ENCODE measurements at places on chromosomes 7 and 10.
A peak's percentile ranks its signal among the peaks of the same experiment; 100 is the strongest.

GRCh38 chr7:85356916-85357315 lies 170.1 kb upstream of the SEMA3D start:
- DNase-seq = no peak

GRCh38 chr7:24119852-24120251 lies 164.1 kb upstream of the NPY start:
- DNase-seq = no peak

DNA sequence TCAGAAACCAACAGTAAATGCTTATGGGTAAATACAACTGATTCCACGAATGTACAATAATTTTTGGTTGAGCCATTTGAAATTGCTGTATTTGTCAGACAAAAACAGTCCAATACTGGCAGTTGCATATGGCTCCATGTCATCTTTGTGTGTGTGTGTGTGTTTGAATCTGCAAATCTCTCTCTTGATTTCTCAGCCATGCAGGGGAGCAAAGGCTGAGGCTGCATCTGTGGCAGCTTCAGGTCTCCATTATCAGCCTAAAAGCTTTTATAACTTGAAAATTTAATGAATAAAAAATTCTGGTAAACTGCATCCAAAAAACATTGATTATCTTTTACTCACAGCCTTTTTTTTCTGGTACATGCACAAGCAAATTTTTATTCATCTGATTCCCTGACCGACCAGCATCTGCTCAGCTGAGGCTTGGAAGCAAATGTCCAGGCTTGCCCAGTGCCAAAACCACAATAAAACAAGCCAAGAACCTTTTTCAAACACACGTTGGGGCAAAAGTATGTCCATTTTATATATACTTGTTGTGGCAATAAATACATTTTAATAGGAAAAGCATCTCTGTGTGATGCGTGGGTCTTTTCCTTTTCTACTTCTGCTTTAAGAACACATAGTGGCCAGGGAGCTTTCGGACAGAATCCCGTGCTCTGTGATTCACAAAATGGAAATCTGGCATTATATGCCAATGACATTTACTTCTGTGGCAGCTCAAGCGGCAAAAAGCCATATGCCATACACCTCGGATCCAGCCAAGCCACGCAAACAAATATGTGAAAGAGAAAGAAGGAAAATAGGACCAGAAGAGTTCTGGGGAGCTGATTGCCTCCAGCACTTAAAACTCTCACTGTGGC lies 275.6 kb upstream of the AOAH start:
- no peak for DNase-seq

DNA sequence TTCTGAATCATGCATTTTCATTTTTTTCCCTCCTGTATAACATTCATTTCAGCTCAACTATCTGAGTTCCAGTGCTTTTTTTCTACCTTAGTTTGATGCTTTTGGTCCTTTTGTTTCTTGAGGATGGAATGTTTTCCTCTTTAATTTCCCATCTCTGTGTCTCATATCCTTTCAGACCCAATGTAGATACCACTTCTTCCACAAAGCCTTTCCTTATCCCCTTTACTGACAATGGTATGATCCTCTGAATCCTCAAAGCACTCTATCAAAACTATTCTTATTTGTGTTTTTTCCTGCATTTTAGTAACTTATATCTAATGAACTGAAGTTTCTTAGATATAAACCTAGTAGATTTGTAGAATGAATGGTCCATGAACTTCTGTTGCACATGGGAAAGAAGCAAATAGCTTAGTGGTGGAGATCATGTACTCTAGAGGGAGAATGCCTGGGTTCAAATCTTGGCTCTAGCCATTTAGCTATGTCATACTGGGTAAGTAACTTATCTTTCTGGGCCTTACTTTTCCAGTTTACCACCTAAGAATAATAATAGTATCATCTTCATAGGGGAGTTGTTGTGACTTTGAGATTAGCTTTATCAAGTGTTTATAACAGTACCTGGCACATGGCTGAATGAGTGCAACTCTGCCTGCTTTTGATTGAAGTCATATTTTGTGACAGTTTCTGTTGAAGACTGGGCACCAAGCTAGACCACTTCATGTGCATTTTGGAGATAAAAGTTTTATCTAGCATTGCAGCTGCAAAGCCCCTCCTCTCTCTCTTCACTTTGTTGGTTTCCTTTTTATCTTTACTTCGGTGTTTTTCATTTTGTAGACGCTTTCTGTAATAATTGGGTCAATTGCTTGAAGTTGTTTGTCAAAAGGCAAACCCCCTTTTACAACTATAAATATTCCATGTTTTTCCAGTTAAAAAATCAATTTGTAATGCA lies 18.5 kb downstream of the STAM start:
- DNase-seq = no peak

DNA sequence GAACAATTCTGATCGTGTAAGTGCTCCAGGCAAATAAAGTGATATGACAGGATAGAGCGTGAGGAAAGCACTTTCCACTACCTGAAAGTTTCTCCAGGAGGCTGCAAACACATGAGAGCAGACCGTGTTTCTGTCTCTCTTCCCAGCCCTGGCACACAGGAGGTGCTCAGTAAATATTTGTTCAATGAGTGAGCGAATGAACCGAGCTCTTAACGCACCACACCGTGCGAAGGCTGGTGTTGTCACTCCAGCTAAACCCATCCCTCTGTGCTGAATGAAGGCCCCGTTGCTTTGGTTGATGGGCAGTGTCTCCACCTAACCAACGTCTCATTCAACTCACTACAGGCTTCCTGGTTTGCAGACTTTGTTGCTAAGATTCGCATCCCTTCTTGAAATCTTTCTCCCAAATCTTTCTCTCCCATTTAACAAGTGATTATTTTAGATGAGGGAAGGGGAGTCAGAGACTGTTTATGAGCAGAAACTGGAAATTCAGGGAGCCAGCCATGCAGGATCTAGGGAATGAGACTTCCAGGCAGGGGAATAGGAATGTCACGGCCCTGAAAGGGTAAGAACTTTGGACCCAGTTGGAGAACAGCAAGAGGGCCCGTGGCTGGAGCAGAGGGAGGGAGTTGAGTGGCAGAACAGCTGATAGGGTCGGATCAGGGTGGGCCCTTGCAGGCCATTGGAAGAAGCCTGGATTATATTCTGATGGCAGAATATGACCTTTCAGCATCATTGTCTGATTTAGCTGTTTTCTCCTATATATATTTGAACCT lies 282.6 kb downstream of the CAMK1D start:
- no peak for DNase-seq

DNA sequence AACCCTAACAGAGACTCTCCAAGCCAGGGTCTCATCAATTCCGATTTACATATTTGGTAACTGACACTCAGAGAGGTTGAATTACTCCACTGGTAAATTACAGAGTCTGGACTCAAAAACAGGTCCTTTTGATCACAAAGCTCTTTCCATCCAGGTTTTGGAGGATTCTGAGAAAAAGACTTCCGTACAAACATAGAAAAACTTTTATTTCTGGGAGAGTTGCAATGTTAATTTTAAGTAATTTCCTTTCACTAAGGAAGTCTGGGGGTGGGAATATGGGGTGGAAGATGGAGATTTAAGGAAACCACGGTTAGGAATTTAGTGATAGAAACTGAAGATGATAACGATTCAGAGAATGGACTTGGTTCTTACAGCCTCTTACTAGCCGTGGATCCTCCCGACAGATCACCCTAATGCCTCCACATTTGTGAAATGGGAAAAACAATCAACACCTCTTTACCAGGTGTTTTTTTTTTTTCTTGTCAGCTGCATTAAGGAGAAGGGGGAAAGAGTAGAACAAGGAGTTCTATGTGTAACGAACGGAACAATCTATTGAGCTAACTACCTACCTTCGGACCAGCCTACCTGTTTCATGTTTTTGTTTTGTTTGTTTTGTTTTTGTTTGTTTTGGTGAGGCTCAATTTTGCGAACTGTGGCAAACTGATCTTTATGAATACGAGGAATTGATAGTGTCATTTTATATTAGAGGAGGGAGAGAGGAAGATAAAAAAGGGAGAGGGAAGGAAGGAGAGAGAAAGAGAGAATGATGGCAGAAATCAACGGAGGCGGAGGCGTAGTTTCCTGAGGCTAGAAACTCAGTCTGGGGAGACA lies 1.7 kb upstream of the RBM20 start:
- no peak for DNase-seq

GRCh38 chr7:30082686-30083085 lies 52.1 kb upstream of the MTURN start:
- DNase-seq = no peak

GRCh38 chr7:114048386-114049235 lies 129.8 kb upstream of the PPP1R3A start:
- no peak for DNase-seq

GRCh38 chr10:118983263-118983662 lies 46.3 kb upstream of the NANOS1 start:
- DNase-seq = no peak

DNA sequence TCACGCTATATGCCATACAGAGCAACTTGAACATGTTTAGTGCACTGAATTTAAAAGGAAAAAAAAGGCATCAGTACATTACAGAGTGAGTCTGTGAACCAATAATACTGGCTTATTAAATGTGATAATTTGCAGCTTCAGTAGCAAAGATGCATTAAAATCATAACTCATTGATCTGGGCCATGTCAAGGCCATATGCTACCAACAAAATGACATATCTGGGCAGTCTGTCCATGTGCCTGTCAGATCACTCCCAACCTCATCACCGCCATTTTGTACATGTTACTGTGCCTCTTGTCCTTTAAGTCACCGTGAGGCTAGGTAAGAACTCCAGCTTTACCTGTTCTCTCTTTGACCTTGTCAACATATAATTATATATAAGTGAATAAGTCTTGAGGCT lies 307.4 kb upstream of the LRGUK start:
- DNase-seq = no peak

DNA sequence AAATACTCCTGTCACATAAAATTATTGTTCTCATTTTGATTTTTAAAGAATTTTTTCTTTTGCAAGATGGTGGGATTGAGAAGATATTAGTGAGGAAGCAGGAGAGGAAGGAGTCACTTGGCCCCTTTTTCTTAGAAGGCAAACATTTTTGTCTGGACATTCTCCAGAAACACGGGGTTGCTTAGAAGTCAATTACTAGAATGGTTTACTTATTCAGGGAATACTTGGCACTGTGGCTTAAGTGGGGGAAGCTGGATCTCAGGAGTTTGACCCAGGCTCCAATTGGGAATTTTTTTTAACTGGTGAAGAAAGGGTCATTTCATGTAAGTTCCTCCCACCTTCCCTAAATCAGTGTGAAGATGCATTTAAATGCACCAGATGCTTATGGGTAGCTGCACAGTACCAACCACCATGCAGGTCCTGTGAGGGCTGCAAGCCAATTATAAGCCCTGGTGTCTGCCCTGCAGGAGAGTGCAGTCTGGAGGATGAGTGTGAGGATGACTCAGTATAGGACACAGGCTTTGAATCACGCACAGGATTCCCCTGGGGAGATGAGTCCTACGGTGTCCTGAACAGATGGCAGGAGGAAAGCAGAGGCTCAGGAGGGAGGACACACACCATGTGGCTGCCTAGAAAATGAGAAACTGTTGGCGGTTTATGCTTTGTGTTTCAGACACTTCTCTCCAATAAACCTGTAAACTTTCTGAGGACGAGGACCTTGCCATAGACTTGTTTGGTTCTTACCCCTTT lies 299.1 kb downstream of the PLXNA4 start:
- DNase-seq = no peak

DNA sequence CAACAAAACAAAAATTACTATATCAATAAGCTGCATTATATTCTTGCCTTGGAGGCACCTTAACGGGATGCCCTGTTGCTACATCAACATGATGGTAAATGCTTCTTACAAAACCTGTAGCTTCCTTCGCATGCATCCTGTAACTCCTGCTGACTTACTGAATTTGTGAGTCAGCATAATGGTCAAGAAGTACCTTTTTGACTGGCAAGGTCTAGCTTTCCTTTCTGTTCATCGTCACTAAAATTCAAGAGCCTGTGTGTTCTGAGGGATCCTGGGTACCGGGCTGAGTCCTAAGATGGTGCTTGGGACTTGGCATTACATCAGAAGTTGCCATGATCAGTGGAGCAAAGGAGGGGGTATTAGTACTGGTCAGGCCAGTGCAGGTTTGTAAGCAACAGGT lies 4.9 kb downstream of the PFKFB3 start:
- no peak for DNase-seq

DNA sequence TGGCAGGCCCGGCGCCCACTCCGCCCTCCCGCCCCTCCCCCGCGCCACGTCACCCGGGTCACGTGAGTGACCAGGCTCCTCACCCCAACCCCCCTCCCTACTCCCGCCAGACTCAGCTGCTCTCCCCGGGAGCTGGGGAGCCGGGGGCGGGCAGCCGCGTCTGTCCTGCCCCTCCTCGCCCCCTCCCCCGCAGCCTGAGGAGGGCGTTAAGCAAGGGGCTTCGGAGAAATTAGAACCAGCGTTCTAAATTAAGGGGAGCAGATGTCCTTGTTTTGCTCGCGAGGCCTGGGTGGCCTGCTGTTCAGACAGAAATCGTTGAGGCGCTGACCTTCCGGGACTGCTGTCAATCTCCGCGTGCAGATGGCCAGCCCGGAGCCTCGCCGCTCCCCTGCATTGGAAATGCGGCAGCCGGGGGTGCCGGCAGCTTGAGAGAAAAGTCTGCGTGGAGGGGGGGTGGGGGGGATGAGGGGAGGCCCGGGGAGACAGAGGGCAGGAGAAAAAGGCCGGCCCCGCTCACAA lies 102.2 kb upstream of the ZNF438 start:
- DNase-seq = peak; percentile 60

DNA sequence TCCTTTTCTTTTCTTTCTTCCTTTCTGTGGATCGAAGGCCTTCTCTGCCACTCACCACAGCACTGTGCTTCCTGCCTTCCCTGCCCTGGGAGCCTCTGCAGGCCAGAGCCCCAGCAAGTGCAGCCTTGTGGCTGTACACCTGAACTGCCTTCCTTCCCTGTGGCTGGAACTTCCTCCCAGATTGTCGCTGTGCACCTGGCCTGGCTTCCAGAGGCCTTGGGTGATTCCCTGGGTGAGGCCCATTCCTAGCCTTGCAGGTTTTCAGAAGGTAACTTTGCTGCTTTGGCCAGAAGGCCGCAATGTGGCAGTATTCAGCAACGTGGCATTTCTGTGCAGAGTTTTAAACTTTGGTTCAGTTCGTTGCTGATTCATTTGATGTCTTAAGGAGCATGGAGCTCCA lies 50.1 kb upstream of the RASGEF1A start:
- no peak for DNase-seq

- no peak for DNase-seq
Measured at GRCh38 chr7:148330822-148331221, 259.7 kb upstream of the C7orf33 start.

- DNase-seq = no peak
Measured at GRCh38 chr7:91276909-91277308, 12.7 kb downstream of the FZD1 start.

- DNase-seq = no peak
Measured at GRCh38 chr10:20065814-20066213, 249.6 kb downstream of the PLXDC2 start.

DNA sequence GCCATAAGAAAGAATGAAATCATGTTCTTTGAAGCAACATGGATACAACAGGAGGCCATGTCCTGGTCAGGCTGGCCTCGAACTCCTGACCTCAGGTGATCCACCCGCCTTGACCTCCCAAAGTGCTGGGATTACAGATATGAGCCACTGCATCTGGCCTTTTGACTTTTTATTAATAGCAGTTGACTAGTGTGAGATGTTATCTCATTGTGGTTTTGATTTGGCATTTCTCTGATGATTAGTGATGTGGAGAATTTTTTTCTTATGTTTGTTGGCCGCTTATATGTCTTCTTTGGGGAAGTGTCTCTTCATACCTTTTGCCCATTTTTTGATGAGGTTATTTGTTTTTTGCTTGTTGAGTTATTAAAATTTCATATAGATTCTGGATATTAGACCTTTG lies 400.9 kb downstream of the SUGCT start:
- no peak for DNase-seq
